ENCODE measurements at places on chromosomes 13 and 19. TPM values are rescaled to one million over a fixed set of nuclear protein-coding genes. Genes with fewer than 3 reads are reported as not detected.

- DNase-seq: no peak
These were observed 29.0 kb downstream of the CKM start for GRCh38 chr19:45293682-45294081.

GRCh38 chr19:58229255-58229639, 533 bp downstream of the ZNF544 start:
- peak; percentile 20 for DNase-seq

The C19orf53 gene
- total RNA-seq: 15.5 TPM

DNA sequence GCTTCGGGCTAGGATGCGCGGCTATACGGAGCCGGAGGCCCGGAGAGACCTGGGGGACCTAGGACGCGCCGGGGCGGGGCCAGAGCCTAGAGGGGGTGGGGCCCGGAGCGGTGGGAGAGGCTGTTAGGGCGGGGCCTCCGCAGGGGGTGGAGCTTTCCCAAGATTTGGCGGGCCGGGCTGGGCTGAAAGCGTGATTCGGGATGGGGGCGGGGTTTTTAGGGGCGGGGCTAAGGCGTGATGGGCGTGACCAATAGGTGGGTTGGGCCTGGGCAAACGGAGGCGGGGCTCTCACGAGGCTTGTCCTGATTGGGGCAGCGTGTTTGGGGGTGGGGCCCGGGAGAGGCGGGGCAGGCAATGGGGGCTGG, 439 bp downstream of the RAB11B start:
- peak; percentile 94 for DNase-seq

The APOE gene
- total RNA-seq: 52.8 TPM

DNA sequence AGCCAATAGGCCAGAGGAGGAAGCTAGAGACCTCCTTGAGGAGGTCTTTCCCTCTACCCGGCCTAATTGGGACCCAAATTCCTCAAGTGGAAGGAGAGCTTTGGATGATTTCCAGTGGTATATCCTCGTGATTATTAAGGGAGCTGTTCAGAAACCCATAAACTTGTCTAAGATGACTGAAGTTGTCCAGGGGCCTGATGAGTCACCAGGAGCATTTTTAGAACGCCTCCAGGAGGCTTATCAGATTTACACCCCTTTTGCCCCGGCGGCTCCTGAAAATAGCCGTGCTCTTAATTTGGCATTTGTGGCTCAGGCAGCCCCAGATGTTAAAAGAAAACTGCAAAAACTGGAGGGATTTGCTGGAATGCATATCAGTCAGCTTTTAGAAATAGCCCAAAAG, 198.1 kb downstream of the ZNF486 start:
- no peak for DNase-seq

GRCh38 chr19:50178320-50178719, 15.2 kb upstream of the IZUMO2 start:
- DNase-seq: no peak

- DNase-seq: no peak
These were observed 1.9 kb downstream of the SULT2B1 start for GRCh38 chr19:48553676-48554384.

DNA sequence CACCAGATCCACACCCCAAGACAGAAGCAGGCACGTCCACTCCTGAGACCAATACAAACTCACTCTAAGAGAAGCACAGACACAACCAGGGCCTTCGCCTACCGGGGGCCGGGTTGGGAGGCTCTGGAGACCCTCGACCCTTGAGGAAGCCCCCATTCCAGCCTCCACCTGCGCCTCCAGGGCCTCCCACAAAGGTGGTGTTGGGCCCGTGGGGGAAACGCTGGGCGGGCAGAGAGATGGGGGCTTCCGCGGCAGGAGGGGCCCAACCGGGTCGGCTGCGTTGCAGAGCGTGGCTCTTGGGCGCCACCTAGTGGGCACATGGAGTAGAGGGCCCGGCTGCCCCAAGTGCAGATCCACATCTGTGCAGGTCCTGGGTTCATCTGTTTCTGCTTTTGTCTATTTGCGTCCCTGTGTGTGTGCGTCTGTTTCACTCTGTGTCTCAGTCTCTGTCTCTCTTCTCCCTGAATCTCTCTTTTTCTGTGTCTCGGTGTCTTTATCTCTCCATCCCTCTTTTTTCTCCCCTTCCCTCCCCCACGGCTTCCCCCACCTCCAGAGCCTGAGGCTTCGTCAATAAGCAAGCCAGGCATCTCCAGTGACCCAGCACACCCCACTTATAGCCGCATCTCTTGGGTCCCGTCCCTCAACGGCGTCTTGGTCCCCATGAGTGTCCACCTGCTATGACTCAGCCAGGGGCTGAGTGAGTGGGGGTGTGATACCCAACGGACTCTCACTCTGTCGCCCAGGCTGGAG, 10.5 kb upstream of the TINCR start:
- DNase-seq: peak; percentile 70

- peak; percentile 68 for DNase-seq
These were observed 5.0 kb downstream of the MLLT1 start for GRCh38 chr19:6274756-6275155.

The SYT3 gene
- total RNA-seq: 13.0 TPM

The CYP4F3 gene
- 0.18 TPM for total RNA-seq

The PSG6 gene
- not detected for total RNA-seq

- no peak for DNase-seq
These were observed 12.5 kb downstream of the ZNF787 start for GRCh38 chr19:56108447-56109195.

The KLK15 gene
- not detected for total RNA-seq

DNA sequence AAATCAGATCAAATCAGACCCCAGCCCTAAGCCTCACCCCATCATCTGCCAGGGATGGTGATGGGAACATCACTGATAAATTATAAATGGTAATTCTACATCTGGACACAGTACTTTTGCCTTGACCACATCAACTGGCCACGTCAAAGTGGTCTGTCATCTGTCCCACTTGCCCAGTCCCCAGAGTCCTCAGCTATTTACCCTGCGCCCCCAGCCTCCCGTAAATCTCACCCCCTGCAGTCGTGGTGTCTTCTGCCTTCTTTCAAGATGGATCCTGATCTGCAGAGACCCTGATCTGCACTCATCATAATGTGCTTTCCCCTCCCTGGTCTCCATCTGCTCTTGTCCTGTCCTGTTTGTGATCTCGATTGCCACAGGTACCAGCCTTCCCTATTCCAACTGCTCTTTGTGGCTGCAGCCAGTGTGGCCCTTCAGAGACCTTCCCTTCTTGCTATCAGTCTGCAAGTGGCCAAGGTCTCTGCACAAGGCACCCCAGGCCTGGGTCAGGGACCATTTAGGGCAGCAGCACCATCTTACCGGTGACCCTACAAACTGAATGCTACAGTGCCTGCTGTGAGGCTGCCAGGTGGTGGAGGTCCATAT, 26.7 kb upstream of the POP4 start:
- DNase-seq: no peak

DNA sequence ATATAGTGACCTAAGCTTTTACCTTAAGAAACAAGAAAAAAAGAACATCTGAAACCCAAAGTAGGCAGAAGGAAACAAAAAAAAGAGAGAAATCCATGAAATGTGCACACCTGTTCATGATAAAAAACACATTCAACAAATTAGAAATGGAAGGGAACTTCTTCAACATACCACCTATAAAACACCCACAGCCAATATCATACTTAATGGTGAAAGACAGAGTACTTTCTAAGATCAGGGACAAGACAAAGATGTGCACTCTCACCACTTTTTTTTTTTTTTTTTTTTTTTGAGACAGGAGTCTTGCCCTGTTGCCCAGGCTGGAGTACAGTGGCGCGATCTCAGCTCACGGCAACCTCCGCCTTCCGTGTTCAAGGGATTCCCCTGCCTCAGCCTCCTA, 29.2 kb downstream of the ZNF45 start:
- no peak for DNase-seq

DNA sequence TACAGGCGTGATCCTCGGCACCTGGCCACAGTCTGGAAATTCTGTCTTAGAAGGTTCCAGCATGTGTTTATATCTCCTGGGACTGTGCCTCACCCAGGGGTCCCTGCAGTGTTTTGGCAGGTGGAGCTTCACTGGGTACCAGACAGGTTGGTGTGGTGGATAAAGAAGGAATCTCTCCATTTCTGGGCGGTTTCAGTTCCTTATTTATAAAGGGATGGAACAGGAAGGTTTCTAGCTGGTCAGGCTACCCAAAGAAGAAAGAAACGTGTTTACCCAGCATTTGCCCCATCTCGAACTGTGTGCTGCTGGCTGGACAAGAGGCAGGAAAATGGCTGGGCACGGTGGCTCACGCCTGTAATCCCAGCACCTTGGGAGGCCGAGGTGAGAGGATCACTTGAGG, 9.8 kb downstream of the PNPLA6 start:
- DNase-seq: no peak

- no peak for DNase-seq
These were observed 340.6 kb downstream of the ENOX1 start for GRCh38 chr13:43446126-43446525.

The CCL25 gene
- not detected for total RNA-seq

GRCh38 chr19:39481229-39481545, 549 bp downstream of the TIMM50 start:
- no peak for DNase-seq

The C13orf42 gene
- total RNA-seq: not detected

The JUND gene
- total RNA-seq: 60.1 TPM

DNA sequence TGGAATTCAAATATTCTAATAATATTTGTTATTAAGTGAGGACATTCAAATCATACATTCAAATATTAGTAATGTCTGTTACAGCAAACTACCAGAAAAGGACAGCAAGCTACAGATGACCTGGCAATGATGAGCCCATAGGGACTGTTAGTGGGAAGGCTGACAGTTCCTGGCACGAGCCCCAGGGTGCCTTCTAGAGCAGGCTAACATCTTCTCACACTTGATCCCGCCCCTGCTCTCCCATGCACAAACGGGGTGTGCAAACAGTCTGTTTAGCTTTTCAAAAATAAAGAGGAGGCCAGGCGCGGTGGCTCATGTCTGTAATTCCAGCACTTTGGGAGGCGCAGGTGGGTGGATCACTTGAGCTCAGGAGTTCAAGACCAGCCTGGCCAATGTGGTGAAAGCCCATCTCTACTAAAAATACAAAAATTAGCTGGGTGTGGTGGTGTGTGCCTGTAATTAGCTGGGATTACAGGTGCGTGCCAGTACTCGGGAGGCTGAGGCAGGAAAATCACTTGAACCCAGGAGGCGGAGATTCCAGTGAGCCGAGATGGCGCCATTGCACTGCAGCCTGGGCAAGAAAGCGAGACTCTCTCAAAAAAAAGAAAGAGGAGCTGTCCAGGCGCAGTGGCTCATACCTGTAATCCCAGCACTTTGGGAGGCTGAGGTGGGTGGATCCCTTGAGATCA, 9.6 kb upstream of the GARRE1 start:
- DNase-seq: no peak

DNA sequence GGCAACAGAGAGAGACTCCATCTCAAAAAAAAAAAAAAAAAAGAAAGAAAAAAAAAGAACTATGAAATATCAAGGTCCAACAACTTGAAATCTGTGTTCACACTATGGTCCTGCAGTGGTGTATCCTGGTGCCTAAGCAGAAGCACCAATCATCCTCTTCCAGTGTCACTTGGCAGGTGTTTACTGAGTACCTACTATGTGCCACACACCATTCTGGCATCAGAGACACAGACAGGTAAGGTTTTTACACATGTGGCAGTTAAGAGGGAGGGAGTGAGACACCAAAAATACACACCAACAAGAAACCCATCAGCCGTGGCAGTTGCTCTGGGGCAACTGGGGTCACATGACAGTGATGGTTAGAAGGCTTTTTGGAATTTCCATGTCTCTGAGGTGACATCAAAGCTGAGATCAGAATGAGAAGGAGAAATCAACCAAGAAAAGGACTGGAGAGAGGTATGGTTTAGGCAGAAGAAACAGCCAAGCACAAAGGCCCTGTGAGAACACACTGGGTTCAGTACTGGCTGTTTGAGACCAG, 17.6 kb downstream of the PBX4 start:
- no peak for DNase-seq

GRCh38 chr19:10979951-10980381, 19.1 kb downstream of the SMARCA4 start:
- peak; percentile 60 for DNase-seq

All from cerebellum (tissue), 4 donors.